ENCODE measurements at places on chromosomes 1 and 21. TPM values are rescaled to one million over a fixed set of nuclear protein-coding genes. Genes with fewer than 3 reads are reported as not detected.

NTRK1 gene
- not detected for total RNA-seq

SERPINC1 gene
- total RNA-seq, result 0.17 TPM

ETV3 gene
- 12.7 TPM for total RNA-seq

TRABD2B gene
- total RNA-seq, result not detected

KPRP gene
- not detected for total RNA-seq

PTPN7 gene
- total RNA-seq, result not detected

TNFSF4 gene
- 0.87 TPM for total RNA-seq

FBLIM1 gene
- total RNA-seq, result 53.4 TPM

NFASC gene
- 19.1 TPM for total RNA-seq

TIE1 gene
- total RNA-seq, result 0.17 TPM

RGS5 gene
- 1.6 TPM for total RNA-seq

IFNLR1 gene
- total RNA-seq, result not detected

IGSF21 gene
- total RNA-seq, result not detected

TGFB2 gene
- 9.9 TPM for total RNA-seq

FCRL2 gene
- total RNA-seq, result not detected

SPTA1 gene
- under 0.01 TPM for total RNA-seq

SLC45A1 gene
- 4.8 TPM for total RNA-seq

PRKACB gene
- total RNA-seq, result 22.0 TPM

GNAT2 gene
- 0.17 TPM for total RNA-seq

THRAP3 gene
- 114 TPM for total RNA-seq

ZNF593OS gene
- total RNA-seq, result not detected

KRTAP13-2 gene
- not detected for total RNA-seq

MEX3A gene
- total RNA-seq, result 2.0 TPM

IL10RB gene
- 55.6 TPM for total RNA-seq

FUBP1 gene
- total RNA-seq, result 111 TPM

TRAPPC10 gene
- total RNA-seq, result 18.3 TPM

BCAR3 gene
- total RNA-seq, result 28.4 TPM

C1orf141 gene
- not detected for total RNA-seq

OR6Y1 gene
- not detected for total RNA-seq

ZSWIM5 gene
- 1.3 TPM for total RNA-seq

SELL gene
- 0.15 TPM for total RNA-seq

EFCAB14 gene
- 57.2 TPM for total RNA-seq

FAM72B gene
- total RNA-seq, result 0.50 TPM

MR1 gene
- total RNA-seq, result 27.6 TPM

MAN1C1 gene
- total RNA-seq, result 4.7 TPM

PADI6 gene
- not detected for total RNA-seq

HEYL gene
- not detected for total RNA-seq

ALX3 gene
- total RNA-seq, result not detected

AURKAIP1 gene
- total RNA-seq, result 137 TPM

ANGPTL1 gene
- total RNA-seq, result 8.1 TPM

S100A16 gene
- 277 TPM for total RNA-seq

CD101 gene
- 0.66 TPM for total RNA-seq

SERTAD4 gene
- total RNA-seq, result 0.29 TPM

TBX15 gene
- not detected for total RNA-seq

RNF186 gene
- not detected for total RNA-seq

ADGRL4 gene
- 6.9 TPM for total RNA-seq

KCNT2 gene
- total RNA-seq, result 2.5 TPM

FAM43B gene
- 0.33 TPM for total RNA-seq
